ENCODE measurements at places on chromosomes 6 and 20. TPM values are rescaled to one million over a fixed set of nuclear protein-coding genes. Genes with fewer than 3 reads are reported as not detected.
A peak's percentile ranks its signal among the peaks of the same experiment; 100 is the strongest.

DNA sequence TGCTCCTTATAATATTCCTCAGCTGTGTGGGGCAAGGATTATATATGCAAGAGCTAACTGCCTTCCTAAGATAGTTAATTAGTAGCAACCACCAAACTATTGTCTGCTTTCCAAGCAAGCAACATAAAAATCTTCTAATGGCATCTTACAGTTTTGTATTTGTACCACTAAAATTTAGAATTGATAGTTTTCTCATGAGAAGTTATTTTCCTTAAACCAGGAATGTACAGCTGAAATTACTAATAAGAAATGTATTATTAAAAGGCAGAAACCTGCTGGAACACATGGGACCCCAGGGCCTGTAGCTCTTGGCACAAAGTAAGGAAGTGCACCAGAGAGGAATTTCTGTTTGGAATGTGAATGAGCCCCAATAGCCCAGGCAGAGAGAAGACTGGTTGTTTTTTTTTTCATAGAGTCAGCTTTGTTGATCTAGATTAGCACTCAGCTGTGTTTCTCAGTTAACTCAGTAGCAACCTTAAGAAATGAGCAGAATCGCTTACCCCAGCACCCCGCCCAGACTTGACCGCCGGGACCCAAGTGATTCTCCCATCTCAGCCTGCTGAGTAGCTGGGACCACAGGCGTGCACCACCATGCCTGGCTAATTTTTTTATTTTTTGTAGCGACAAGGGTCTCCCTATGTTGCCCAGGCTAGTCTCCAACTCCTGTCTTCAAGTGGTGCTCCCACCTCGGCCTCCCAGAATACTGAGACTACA, 2.6 kb downstream of the MGME1 start:
- H3K27ac ChIP-seq = no peak overlapping the region
- peak overlapping the region; percentile 92 for H3K4me3 ChIP-seq
- H3K27me3 ChIP-seq = no peaks in the 10 kb centered on the region

GRCh38 chr6:34196833-34197195, 39.9 kb upstream of the HMGA1 start:
- no peaks in the 10 kb centered on the region for H3K27me3 ChIP-seq
- peak overlapping the region; percentile 71 for H3K4me3 ChIP-seq
- no peak for DNase-seq
- H3K27ac ChIP-seq = peak overlapping the region; percentile 67
- H3K4me1 ChIP-seq = peaks cover 11% of the 10 kb centered on the region
- H3K36me3 ChIP-seq = no peaks in the 10 kb centered on the region

- peak overlapping the region; percentile 95 for H3K27ac ChIP-seq
- peak overlapping the region; percentile 69 for H3K4me3 ChIP-seq
- H3K4me1 ChIP-seq = peaks cover 76% of the 10 kb centered on the region
- DNase-seq = peak; percentile 78
Observed at GRCh38 chr20:56429502-56429901, 17.4 kb downstream of the CASS4 start.

Gene CST7
- total RNA-seq = 49.3 TPM

- no peak overlapping the region for H3K27ac ChIP-seq
- H3K36me3 ChIP-seq = no peaks in the 10 kb centered on the region
- no peaks in the 10 kb centered on the region for H3K27me3 ChIP-seq
- no peak overlapping the region for H3K4me3 ChIP-seq
- DNase-seq = no peak
Observed at GRCh38 chr6:123168892-123169773, 173.1 kb downstream of the CLVS2 start.

Gene RARS2
- total RNA-seq = 17.4 TPM

Gene FOXA2
- not detected for total RNA-seq

GRCh38 chr6:7728855-7729590, 3.1 kb downstream of the BMP6 start:
- peaks cover 9% of the 10 kb centered on the region for H3K4me1 ChIP-seq
- no peak overlapping the region for H3K27ac ChIP-seq
- H3K4me3 ChIP-seq = no peak overlapping the region
- H3K36me3 ChIP-seq = no peaks in the 10 kb centered on the region
- peaks cover 70% of the 10 kb centered on the region for H3K27me3 ChIP-seq

GRCh38 chr6:114762145-114762544, 419.3 kb upstream of the HS3ST5 start:
- no peak for DNase-seq
- no peaks in the 10 kb centered on the region for H3K36me3 ChIP-seq
- H3K27me3 ChIP-seq = no peaks in the 10 kb centered on the region

GRCh38 chr6:1389369-1390132, at the start of gene FOXF2:
TSS of gene FOXF2 (plus strand) at chr6:1389576. CDS start at chr6:1389948, 372 bp downstream.
- no peak for DNase-seq
- peaks cover 76% of the 10 kb centered on the region for H3K27me3 ChIP-seq
- no peaks in the 10 kb centered on the region for H3K36me3 ChIP-seq
- H3K27ac ChIP-seq = no peak within 1 kb of the TSS
- H3K4me1 ChIP-seq = peaks cover 15% of the 10 kb centered on the region
- H3K4me3 ChIP-seq = peak within 1 kb of the TSS; percentile 58

Gene KIAA0408
- 2.6 TPM for total RNA-seq

- H3K4me3 ChIP-seq = no peak overlapping the region
- no peaks in the 10 kb centered on the region for H3K4me1 ChIP-seq
- DNase-seq = no peak
- no peaks in the 10 kb centered on the region for H3K36me3 ChIP-seq
- H3K27ac ChIP-seq = no peak overlapping the region
- H3K27me3 ChIP-seq = no peaks in the 10 kb centered on the region
Observed at GRCh38 chr6:131997429-131998153, 46.4 kb upstream of the CCN2 start.

Gene NINL
- 4.1 TPM for total RNA-seq

Gene LBP
- not detected for total RNA-seq

- no peak for DNase-seq
- H3K36me3 ChIP-seq = no peaks in the 10 kb centered on the region
Observed at GRCh38 chr20:16926626-16927430, 178.7 kb downstream of the OTOR start.

- DNase-seq = no peak
- H3K36me3 ChIP-seq = no peaks in the 10 kb centered on the region
- no peaks in the 10 kb centered on the region for H3K27me3 ChIP-seq
- H3K27ac ChIP-seq = no peak overlapping the region
Observed at GRCh38 chr6:109242029-109242428, 140.2 kb downstream of the CD164 start.

GRCh38 chr6:6590530-6590929, 2.0 kb downstream of the LY86 start:
- peaks cover 37% of the 10 kb centered on the region for H3K4me1 ChIP-seq
- no peak overlapping the region for H3K27ac ChIP-seq

DNA sequence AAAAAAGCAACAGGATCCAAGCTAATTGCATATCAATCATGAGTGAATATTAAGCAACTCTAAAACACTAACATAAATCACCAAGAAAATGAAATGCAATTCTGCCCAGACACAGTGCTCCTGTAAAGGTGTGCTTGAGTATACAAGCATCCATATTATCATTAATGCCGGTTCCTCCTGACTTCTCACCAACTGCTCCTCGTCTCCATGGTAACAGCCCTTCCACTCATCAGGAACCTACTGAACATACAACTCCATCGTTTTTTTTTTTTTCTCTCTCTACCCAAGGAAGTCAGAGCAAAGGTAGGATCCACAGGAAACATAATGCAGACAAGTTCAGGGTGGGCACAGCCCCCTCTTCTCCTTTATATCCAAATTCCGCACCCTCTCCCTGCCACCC, 12.4 kb downstream of the GABBR1 start:
- H3K4me3 ChIP-seq = no peak overlapping the region
- H3K27me3 ChIP-seq = no peaks in the 10 kb centered on the region

- H3K27ac ChIP-seq = no peak overlapping the region
- no peak for DNase-seq
- peaks cover 9% of the 10 kb centered on the region for H3K27me3 ChIP-seq
- H3K4me3 ChIP-seq = no peak overlapping the region
- peaks cover 4% of the 10 kb centered on the region for H3K4me1 ChIP-seq
- H3K36me3 ChIP-seq = no peaks in the 10 kb centered on the region
Observed at GRCh38 chr6:163985710-163986109, 571.2 kb downstream of the QKI start.

- H3K27me3 ChIP-seq = no peaks in the 10 kb centered on the region
- H3K4me3 ChIP-seq = no peak overlapping the region
- peak; percentile 34 for DNase-seq
- peaks cover 5% of the 10 kb centered on the region for H3K36me3 ChIP-seq
- peak overlapping the region; percentile 29 for H3K27ac ChIP-seq
- peaks cover 37% of the 10 kb centered on the region for H3K4me1 ChIP-seq
Observed at GRCh38 chr6:52537001-52537753, 39.7 kb downstream of the TRAM2 start.

- peaks cover 29% of the 10 kb centered on the region for H3K27me3 ChIP-seq
- H3K36me3 ChIP-seq = no peaks in the 10 kb centered on the region
- H3K27ac ChIP-seq = no peak overlapping the region
- DNase-seq = no peak
Observed at GRCh38 chr6:154515826-154516225, 5.3 kb upstream of the CNKSR3 start.

Gene DEFB110
- not detected for total RNA-seq
